Effector CD8-positive, alpha-beta T cell (primary cell): ENCODE measurements at places on chromosomes 1 and 21.

DNA sequence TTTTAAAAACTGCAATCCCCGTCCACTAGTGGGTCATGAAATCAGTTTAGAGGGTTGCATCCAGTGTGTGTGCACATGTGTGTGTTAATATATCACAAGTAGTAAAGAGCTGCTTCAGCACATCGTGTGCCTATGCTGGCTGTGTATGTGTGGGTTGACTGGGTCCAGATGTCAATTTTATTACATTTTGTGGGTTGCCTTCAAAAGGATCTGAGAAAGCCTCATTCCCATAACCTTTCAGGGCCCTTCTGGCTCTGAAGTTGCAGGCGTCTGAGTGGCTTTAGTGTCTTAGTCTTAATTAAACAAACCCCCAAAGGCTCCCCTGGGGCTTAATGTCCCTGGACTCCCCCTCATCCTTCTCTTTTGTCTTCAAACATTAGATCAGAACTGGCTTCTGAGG is 19.8 kb downstream of the PLA2G2D start:
- DNase-seq, result no peak

- DNase-seq, result no peak
Measured at GRCh38 chr21:19261731-19262376, 858.3 kb upstream of the TMPRSS15 start.

GRCh38 chr1:155934936-155935590 is 850 bp upstream of the KHDC4 start:
- no peak for DNase-seq

DNA sequence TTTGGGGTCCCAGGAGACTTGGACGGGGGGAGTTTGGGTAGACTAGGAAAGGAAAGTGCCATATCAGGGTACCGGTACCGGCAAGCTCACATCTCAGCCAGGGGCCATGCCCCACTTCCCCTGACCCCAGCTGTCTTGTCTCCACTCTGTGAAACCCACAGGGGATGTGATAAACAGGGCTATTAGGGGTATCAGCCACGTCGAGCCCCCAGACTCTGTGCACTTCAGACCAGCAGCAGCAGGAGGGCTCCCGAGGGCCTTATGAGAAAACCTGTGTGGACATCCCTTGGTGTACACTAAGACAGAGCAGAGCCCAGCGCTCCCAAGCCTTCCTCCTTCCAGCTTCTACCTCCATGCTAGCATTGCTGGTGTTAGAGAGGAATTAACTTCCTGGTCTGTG is 46.3 kb downstream of the TNNT2 start:
- DNase-seq, result no peak

DNA sequence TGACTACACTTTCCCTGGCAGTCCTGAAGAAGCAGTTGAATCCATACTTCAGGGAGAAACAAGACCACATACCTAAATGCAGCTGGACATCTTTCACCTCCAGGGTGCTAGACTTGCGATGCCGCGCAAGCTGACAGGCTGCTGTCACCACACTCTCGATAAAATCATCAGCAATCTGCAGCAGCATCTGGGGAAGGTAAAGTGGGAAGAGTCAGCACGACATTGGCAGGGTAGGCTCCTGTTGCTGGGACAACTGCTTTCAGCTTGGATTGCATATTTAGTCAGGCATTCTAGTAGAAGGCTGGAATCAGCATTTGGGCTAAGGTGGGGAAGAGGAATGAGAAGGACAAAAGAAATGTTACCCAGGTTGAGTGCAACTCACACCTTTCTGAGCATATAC is 21.1 kb downstream of the RAB42 start:
- DNase-seq, result no peak

GRCh38 chr21:35622612-35623011 is 437.7 kb downstream of the SETD4 start:
- DNase-seq, result no peak

GRCh38 chr1:92975551-92976232 is 14.4 kb upstream of the DIPK1A start:
- DNase-seq, result no peak

- no peak for DNase-seq
Measured at GRCh38 chr1:69671363-69672010, 103.8 kb downstream of the LRRC7 start.

DNA sequence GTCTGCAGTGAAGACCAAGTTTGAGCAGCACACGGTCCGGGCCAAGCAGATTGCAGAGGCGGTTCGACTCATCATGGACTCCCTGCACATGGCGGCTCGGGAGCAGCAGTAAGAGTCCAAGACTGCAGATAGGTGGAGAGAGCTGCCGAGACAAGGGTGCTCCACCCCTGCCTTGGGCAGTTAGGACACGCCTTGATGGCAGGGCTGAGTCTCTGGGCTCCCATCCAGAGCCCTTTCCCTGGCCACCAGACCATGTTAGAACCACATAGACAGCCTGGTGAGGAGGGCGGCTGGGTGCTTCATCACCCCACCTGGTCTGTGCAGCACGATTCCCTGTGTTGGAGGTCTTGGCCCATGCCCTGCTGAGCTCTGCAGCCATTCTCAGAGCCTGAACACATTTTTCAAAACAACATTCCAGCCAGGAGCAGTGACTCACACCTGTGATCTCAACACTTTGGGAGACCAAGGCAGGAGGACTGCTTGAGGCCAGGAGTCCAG is 17.3 kb upstream of the MIIP start:
- DNase-seq, result no peak

DNA sequence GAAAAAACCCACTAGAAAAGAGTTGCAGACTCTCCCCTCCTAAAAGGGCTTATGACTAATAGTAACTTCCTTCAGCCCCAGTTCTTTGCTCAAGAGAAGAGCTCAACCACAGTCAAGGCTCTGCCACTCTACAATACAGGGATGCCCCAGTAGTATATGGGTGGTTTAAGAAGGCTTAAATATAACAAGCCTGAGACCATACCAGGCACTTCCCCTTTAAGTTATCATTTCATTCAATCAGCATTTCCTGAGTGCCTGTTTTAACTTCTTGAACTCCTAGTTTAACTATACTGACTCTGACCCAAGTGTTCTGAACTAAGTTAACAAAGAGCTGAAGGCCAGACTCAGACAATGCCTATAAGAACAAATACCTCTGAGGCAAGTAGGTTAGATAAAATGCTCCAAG is 19.8 kb downstream of the PRPF38A start:
- no peak for DNase-seq

DNA sequence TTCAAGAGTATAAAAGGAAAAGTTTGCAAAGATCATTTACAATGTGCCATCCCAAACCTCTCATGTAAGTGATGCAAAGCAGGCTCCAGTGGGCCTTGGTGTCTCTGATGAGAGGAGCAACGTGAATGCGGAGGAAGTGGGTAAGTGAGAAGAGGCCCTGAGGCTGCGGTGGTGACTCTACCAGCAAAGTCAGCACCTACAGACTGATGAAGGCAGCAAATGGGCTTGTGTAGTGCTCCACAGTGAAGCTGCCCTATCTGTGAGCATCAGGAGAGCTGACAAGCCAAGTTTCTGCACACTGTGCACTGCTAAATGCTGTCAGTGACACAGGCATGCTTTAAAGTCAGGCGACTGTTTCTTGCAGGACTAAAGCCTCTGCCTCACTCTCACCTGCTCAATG is 15.6 kb upstream of the RAP1A start:
- peak; percentile 35 for DNase-seq

DNA sequence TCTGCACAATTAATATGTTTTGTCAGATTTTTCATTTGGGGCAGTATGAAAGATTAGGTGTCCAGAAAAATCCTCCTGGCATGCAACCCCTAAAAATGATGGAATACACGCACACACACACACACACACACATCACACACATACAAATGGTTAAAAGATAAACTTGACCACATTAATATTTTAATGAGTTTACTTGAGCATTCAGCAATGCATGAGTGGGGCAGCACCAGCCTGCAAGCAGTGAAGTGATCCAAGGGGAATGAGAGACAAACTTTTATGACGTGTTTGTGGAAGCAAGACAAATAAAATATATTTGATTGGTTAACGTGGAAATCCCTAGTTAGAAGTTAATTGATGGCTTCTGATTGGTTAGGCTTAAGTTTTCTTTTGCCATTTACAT is 29.1 kb upstream of the SOAT1 start:
- no peak for DNase-seq

GRCh38 chr1:80417671-80418070 is 1383.1 kb upstream of the ADGRL2 start:
- no peak for DNase-seq

GRCh38 chr21:46054031-46054430 is 43.9 kb upstream of the COL6A2 start:
- no peak for DNase-seq
